ENCODE measurements at places on chromosomes 6 and 20.

GRCh38 chr6:133368664-133369063, 127.5 kb downstream of the EYA4 start:
- no peak for DNase-seq

- DNase-seq = no peak
These were observed 78.5 kb downstream of the AGPAT4 start for GRCh38 chr6:161195386-161195785.

- no peak for DNase-seq
These were observed 10.3 kb downstream of the ELOVL2 start for GRCh38 chr6:11033825-11034224.

GRCh38 chr6:14738933-14739332, 506.9 kb upstream of the JARID2 start:
- DNase-seq = no peak

DNA sequence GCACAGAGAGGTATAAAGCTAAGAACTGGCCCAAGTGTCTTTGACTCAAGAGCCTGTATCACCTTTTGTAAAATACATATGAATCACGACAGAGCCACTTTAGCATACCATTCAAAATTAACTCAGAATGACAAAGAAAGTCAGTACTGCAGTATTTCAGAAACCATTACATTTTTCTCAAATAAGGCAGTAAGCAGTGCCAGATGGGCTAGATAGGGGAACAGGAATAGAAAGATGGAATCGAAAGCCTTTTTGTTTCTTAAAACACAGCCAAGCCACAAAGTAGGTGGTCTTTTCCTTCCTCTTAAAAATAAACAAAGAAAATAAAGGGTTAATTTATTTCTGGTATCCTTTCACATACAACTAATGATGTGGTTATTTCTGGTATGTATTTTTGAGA, 10.3 kb downstream of the CLDN20 start:
- no peak for DNase-seq

DNA sequence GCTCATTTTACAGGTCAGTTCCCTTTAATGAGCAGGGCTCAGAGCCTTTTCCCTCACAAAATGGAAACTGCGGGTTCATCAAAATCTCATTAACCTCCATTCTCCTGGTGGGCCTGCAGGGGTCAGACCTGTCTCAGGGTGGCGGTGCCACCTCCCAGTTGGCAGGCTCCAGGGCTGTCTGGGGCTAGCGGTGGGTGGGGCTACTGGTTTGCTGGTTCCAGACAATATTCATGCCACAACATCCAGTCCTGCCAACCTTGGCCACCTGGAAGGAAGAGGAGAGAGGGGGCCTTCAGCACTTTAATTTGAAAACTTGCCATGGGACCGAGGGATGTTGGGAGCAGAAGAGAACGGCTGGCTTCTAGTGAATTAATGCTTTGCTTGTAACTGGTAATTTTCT, 41.9 kb upstream of the CTNNBL1 start:
- no peak for DNase-seq

DNA sequence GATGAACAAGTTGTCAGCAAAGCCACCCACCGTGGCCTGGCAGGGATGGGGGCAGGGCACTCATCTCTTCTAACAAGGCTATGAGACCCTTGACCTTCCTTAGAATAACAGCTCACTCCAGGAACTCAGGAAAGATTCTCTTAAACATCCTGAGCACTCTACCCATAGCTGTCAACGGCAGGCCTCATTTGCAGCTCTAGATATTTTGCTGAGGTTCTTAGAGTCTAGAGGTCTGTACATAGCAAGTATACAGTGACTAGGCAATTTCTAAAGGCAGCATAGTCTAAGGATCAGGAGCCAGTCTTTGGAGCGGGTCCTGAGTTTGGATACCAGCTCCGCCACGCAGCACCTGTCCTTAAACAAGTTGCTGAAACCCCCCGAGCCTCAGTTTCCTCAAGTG, 11.7 kb downstream of the TRERF1 start:
- no peak for DNase-seq

DNA sequence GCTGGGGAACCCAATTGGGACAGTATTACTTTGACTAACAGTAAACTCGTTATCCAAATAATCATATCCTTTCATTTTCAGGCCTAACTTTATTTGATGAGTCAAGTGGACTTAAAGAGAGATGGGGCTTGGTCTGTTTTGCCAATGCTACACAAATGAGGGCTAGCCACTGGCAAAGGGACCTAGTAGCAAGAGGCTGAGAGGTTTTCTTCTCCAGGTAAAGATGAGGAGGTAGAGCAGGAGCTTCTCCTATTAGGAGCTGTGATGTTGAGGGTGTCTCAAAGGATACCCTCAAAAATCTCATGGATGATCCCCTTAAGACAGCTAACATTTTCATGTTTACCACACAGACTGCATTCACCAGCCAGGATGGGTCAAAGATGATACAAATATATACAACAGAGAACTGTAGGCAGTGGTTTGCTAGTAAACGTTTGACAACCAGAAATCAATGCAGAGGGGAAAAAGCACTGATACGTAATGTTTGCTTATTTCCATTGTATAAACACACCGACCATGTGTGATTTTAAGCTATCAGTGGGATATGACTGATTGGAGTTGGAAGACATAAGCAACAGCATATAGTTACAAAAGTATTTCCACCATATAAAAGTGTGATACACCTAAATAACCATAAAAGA, 153.3 kb downstream of the IBTK start:
- DNase-seq = no peak

GRCh38 chr6:37015532-37015931, 10.1 kb downstream of the FGD2 start:
- no peak for DNase-seq

- DNase-seq = no peak
These were observed 37.5 kb upstream of the IER3 start for GRCh38 chr6:30781743-30782424.

DNA sequence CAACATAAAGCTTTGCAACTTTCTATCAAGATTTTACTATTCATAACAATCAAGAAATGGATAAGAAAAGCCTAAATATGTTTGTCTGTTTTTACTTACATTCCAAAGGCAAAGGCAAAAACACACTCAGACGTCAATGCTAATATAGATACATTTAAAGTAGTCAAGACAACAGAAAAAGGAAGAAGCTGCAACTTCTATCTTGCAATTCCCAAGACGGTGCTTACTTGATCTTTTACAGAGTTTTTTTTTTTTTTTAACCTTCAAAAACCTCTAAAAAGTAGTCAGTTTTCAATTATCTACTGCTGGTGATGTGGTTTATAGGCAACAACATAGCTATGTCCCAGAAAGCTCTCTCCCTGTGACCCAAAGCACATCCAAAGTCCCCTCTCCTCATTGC, 58.1 kb downstream of the EPB41L2 start:
- no peak for DNase-seq

GRCh38 chr6:122861594-122861993, 72.5 kb downstream of the SMPDL3A start:
- no peak for DNase-seq

DNA sequence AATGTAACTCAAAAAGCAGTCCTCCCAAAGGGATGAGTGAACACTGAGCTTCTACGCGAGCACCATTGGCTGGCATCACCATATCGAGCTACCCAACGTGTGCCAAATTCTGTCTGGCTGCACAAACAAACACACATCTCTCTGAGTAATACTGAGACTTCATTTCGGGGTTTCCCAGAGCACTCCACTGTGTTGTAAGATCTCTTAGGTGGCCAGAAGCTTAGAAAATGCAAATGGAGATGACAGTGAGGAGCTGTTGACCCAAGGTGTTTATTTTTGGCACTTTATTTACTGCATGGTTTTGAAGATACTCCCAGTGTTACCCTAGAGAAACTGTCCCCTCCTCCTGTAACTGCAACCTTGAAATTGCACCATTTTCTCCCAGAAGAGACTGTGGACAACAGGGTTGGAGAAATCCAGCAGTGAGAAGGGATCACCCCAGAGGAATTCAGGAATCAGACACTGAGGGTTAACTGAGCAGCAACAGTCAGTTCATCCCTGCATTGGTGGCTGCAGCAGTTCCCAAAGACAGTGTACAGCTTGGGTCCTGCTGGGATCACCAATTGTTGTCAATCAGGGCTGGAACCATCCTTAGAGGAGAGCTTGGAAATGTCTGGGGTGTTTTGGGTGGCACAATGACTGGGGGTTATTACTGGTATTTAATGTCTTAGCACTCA, 1.0 kb upstream of the RIPOR2 start:
- DNase-seq = peak; percentile 51

DNA sequence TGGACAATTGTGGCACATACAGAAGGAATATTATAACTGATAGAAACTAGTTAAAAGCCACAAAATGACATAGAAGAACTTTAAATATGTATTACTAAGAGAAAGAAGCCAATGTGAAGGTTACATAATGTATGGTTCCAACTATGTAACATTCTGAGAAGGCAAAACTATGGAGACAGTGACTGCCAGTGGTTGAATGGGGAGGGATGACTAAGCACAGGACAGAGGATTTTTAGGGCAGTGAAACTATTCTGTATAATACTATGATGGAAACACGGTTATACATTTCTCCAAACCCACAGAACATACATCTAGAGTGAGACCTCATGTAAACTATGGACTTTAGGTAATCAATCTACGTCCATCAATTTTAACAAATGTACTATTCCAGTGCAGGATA, 22.4 kb downstream of the SYNCRIP start:
- DNase-seq = no peak

DNA sequence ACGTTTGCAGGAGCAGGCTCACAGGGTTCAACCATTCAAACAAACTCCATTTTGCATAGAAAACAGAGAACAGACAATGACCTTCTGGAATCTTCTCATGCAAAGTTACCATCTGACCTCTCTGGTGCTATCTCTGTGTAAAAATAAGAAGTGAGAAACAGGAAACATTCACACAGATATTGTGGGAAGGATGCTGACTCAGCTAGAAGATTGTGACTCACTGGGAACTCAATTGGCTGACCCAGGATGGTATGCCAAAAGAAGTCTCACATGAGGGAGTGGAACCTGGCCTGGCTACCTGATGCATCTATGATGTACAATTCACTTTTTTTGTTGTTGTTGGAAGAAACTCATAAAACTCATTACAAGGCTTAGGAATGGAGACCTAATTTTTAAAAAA, 61.1 kb upstream of the TBX18 start:
- DNase-seq = no peak

DNA sequence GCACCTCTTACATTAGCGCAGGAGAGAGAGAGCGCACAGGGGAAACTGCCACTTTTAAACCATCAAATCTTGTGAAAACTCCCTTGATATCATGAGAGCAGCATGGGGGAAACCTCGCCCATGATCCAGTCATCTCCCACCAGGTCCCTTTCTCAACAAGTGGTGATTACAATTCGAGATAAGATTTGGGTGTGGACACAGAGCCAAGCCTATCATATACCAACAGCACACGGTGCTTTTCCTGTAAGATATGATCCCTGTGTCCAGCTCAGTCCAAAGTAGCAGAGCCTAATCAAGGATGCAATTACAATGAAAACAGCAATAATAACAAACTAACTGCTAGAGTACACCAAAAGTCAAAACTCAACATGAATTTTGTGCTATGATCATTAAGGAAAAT, 148.7 kb upstream of the TCF21 start:
- no peak for DNase-seq

DNA sequence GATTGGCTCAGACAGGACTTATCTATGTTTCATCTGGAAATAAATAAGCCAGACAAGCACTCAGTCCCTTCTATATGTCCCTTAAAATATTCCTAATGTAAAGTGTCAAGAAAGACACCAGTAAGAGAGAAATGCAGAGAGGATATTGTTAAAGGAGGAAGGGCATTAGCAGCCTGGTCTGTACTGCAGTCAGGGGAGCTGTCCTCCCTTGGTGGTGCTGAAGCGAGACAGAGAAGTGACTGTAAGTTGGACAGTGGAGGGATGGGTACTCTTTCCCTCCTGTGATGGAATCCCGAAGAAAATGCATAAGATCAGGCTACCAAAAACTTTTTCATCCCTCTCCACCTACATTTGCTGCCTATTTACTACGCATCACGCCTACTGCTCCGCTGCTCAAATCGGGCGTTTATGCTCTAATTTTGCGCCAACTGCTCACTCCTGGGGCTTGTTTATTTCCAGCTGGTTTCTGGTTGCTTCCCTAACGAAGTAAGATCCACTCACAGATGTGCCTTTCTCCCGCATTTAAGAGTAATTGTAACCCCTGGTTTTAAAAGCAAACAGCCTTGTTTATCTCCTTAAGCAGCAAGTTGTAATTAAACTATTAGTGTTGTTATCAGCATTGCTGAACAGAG, 35.2 kb downstream of the PHACTR1 start:
- DNase-seq = no peak

DNA sequence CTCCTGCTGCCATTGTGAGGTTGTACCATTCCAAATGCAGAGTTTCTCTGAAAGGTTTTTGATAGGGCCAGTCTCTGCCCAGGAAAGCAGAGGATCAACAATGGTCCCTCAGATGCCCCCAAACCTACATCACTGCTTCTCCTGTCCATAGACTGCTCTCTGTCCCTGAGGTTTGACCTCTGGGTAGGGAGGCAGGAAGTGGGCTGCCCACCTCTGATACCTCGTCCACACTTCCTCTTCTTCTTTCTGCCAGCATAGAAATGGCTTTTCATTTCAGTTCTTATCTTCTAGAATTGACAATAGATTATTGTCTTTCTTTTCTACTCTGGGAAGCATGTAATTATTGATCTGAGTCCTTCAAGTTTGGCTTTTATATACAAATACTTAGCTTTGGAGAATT, 170.6 kb downstream of the TRMT11 start:
- DNase-seq = no peak

DNA sequence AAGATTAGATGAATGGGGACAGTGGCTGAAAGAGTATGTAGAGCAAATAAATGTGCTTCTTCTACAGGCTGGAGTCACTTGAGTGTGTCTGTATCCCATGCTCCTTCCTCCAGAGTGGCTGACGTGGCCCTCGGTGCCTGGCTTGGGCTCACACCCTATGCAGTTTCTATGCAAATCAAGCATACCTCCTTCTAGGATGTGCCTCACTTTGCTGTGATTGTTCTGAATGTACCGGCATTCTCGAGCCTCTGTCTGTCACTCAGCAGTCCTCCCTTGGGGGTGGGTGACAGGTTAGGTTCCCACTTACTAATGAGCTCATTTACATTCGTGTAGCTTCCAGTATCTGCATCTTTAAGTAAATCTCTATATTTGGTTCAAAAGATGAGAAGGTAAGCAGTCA, 55.1 kb upstream of the HDDC2 start:
- no peak for DNase-seq

GRCh38 chr20:32224463-32224862, 16.8 kb downstream of the POFUT1 start:
- DNase-seq = no peak

DNA sequence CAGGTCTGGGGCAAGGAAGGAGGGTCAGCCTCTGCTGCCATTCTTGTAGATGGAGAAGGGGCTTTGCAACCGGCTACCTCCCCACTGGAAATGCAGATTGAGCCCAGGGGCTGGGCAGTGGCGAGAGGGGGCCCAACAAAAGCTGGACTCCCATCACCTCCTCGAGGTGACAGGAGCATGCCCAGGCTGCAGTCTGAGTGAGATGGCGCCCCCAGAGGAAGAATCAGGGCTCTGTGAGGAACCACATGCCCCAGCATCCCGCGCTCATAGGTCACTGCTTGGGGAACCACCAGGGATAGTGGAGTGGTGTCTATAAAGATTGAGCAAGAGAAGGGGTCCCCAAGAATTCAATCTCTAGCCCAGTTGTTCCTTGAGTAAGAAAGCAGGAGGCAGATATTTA, 31.6 kb upstream of the NEDD9 start:
- DNase-seq = no peak

- DNase-seq = no peak
These were observed 50.3 kb downstream of the MYB start for GRCh38 chr6:135231469-135231844.
